Renal cortex interstitium (tissue), 15 donors: ENCODE measurements at places on chromosomes 11 and 22. TPM values are rescaled to one million over a fixed set of nuclear protein-coding genes. Genes with fewer than 3 reads are reported as not detected.
A peak's percentile ranks its signal among the peaks of the same experiment; 100 is the strongest.

- no peak for DNase-seq
Observed at GRCh38 chr22:19004471-19004870, 68.4 kb upstream of the PRODH start.

DNA sequence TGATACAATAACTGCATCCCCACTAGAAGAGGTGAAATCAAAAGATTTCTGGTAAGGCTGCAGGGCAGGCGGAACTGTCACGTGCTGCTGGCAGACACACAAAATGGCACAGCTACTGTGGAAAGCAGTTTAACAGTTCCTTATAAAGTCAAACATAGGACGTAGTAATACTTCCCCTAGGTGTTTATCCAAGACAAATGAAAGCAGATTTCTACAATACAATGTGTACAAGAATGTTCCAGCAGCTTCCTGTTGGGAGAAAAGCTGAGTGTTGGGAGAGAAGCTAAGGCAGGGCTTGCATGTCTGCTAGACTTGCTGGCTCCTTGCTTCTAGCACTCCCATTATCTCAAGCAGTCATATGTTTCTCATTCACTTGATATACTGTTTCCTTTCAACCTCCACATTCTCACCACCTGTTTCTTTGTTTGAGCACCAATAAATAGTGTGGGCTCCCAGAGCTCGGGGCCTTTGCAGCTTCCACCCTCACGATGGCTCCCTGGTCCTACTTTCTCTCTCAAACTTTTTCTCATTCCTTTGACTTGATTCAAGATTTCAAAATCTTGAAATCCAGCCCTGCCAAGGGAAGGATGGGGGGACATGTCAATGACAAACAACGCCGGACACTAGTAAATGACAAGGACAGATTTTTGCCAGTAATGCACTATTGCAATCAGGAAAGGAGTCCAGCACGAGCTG, 21.2 kb upstream of the IL17RA start:
- DNase-seq = no peak

- peak; percentile 33 for DNase-seq
Observed at GRCh38 chr11:88414385-88414861, 76.9 kb upstream of the CTSC start.

- no peak for DNase-seq
Observed at GRCh38 chr11:57974848-57975601, 48.7 kb upstream of the OR9Q1 start.

DNA sequence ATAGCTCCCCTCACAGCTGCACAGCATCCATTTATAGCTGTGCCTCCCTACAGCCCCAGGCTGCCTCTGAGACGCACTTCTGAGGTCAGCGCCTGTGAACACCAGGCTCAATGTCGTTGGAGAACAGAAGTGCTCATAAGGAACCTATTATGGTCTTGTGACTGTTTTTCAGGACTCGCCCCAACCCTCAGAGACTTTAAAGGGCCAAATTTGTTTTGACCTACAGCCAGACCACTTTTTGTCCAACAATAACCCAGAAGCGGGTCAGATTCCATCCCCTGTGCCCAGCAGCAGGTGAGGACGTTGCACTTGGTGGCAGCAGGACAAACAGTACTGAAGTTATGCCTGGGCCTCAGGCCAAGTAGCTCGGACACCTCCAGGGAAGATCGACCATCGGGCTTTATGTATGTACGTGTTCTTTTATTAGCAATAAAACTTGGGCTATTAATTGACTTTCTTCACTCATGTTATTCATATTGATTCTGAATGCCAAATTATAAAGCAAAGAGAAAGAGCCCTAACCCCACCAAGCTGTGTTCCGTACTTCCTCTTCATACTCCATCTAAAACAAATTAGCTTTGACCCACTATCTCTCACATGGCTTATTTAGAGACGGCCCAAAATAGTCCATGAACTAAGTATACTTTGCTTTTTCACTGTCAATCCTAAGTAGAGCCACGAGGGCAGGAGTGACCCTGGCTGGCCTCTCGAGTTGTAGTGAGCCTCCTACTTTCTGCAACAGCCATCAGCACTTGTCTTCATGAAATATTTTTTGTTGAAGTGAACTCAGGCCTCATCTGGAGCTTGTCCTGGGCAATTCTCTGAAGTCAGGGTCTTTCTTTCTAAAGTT, 92.3 kb upstream of the PAX6 start:
- DNase-seq = no peak

- no peak for DNase-seq
Observed at GRCh38 chr11:39810358-39810757, 1649.1 kb downstream of the LRRC4C start.

- no peak for DNase-seq
Observed at GRCh38 chr11:18721561-18722292, 4.3 kb downstream of the IGSF22 start.

DNA sequence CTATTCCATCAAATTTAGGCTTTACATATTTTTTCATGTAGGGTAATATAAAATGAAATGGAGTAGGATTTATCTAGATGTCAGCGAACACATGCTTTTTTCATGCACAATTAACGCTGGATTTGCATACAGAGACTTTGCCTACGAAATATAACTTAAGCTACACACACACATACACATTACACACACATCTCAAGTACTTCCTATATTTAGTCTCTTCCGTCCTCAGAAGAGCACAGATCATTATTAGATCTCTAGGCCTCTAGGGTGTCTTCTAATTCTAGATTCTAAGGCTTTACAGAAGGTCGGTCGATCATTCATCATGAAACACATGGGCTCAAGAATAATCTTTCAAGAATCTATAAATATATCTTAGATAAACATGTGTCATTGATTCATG, 3.8 kb upstream of the MS4A13 start:
- no peak for DNase-seq

GRCh38 chr11:10201343-10201742, 92.7 kb downstream of the SBF2 start:
- DNase-seq = no peak

DNA sequence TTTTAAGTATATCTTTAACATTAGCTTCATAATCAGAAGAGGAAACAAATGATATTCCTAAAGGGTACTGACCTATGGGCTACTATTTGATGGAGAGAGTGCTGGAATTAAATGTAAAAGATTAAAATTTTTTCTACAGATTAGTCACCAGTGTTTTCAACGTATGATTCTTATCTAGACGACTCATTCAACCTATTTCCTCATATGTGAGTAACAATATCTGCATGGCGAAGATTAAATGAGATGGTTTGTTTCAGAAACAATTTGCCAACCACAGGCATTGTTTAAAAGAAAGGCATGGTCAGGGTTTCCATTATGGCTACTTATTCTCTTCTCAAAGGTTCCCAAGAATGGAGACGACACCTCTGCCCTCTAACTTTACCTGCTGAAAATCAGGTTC, 20.4 kb downstream of the OR56B4 start:
- DNase-seq = no peak

Gene CRYBB3
- 0.41 TPM for polyA plus RNA-seq

Gene PHF21B
- 4.5 TPM for polyA plus RNA-seq

Gene OR5P2
- polyA plus RNA-seq = not detected

- DNase-seq = no peak
Observed at GRCh38 chr22:33520904-33521780, 399.1 kb downstream of the LARGE1 start.

GRCh38 chr11:72314600-72315392, 70.8 kb upstream of the PHOX2A start:
- no peak for DNase-seq
